ENCODE measurements at places on chromosomes 11 and 22.

DNA sequence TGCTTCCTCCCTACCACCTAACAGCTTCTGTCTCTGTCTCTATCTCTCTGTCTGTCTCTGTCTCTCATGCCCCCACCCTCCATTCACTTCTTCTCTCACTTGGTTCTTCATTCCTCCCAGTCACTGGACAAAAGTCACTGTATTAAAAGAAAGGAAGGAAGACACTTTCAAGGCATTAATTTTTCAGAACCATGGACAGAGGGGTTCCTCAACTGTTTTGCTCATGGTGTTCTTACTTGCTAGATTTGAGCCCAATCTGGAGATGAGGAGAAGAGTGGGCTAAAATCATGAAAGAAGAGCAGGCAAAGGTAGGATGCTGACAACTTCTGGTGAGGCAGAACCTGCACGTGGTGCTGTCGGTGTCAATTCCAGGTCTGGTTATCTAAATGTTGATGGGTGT lies 116.7 kb upstream of the LARGE1 start:
- DNase-seq, result no peak

DNA sequence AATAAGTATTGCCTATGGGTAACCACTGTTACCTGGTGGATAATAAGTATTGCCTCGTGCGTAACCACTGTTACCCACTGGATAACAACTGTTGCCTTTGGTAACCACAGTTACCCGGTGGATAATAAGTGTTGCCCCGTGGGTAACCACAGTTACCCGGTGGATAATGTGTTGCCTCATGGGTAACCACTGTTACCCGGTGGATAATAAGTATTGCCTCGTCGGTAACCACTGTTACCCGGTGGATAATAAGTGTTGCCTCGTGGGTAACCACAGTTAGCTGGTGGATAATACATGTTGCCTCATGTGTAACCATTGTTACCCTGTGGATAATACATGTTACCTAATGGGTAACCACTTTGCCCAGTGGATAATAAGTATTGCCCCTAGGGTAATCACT lies 9.8 kb upstream of the NXPE4 start:
- DNase-seq, result no peak

- DNase-seq, result peak; percentile 31
These were observed 60.0 kb downstream of the MED15 start for GRCh38 chr22:20567371-20567847.

- DNase-seq, result no peak
These were observed 20.2 kb downstream of the C11orf96 start for GRCh38 chr11:43962383-43963278.

- DNase-seq, result no peak
These were observed 45.8 kb upstream of the FGF3 start for GRCh38 chr11:69864686-69865661.

DNA sequence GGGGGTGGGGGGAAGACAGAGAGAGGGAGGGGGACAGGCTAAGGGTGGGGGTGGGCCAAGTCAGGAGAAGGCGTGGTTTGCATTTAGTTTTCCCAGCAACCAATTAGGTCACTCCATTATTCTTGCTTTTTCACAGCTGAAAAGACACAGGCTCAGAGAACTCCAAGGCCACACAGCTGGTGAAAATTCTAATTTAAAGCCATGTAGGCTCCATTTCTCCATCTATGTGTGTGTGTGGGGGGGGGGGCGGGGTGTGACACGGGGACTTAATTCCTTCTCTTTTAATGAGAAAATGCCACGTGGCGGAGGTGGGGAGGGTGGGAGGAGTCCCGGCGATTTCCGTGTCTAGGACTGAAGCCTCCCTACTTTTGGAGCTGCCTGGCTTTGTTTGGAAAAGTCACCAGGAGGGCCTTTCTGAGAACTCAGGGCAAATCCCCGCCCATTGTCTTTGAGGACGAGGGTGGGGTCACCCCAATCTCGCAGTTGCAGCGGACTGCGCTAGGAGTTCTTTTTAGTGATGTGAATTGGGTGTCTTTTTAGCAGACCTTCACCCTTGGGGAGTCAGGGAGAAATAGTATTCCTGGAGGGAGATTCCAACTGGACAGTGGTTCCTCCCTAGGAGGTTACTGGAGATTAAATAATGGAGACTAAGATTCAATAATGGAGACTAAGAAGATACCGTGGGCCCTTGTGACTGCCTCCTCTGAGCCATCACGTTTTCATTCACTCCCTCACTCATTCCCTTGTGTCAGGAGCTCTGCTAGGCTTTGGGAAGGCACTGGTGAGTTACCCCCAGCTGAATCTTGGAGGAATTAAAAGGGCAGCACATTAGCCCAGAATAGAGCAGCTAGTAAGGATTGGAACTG lies 36.4 kb upstream of the PTPRJ start:
- DNase-seq, result no peak

- DNase-seq, result peak; percentile 87
These were observed 266.0 kb upstream of the NARS2 start for GRCh38 chr11:78840623-78841022.

DNA sequence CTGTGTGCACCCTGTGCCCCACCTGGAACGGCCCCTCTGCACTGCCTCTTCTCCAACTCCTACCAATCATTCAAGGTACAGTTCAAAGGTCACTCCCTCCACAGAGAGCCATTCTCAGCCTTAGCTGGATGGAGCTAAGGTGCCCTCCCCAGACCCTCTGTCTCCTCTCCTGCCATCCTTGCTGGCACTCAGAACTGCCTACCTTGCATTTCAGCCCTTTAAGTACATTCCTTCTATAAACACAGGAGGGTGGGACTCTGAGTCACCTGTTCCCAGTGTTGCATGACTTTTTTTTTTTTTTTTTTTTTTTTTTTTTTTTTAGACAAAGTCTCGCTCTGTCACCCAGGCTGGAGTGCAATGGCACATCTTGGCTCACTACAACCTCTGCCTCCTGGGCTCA lies 8.6 kb downstream of the TTLL1 start:
- DNase-seq, result peak; percentile 65

- DNase-seq, result no peak
These were observed 68.3 kb downstream of the C11orf58 start for GRCh38 chr11:16806791-16807190.

DNA sequence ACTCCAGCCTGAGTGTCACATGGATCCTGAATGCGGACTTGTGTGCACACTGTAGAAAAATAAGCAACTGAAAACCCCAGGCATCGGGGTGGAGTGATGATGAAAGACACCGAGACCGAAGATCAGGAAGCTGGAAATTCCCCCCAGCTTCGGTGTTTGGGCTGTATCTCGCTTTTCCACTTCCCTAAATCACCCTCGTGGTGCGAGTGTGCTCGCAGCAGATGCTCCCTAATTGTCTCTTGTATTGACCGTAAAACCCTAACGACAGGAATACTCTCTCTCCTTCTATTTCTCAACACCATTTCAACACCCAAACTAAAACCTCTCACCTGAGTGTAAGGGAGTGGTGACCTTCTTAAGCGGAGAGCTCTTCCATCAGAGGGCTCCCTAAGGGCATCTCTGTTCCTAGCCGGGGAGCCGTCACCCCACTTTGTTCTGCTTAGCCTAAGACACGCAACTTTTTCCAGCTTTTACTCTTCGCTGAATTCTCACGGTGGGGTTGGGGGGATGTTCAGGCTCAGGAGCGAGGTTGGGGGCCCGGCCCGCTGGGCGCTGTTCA lies 635 bp upstream of the GRK3 start:
- DNase-seq, result peak; percentile 52

- no peak for DNase-seq
These were observed 34.5 kb upstream of the DGCR6L start for GRCh38 chr22:20354238-20354975.
